ENCODE measurements at places on chromosomes 4 and X. TPM values are rescaled to one million over a fixed set of nuclear protein-coding genes. Genes with fewer than 3 reads are reported as not detected.

Gene NDST4
- total RNA-seq: 1.3 TPM

DNA sequence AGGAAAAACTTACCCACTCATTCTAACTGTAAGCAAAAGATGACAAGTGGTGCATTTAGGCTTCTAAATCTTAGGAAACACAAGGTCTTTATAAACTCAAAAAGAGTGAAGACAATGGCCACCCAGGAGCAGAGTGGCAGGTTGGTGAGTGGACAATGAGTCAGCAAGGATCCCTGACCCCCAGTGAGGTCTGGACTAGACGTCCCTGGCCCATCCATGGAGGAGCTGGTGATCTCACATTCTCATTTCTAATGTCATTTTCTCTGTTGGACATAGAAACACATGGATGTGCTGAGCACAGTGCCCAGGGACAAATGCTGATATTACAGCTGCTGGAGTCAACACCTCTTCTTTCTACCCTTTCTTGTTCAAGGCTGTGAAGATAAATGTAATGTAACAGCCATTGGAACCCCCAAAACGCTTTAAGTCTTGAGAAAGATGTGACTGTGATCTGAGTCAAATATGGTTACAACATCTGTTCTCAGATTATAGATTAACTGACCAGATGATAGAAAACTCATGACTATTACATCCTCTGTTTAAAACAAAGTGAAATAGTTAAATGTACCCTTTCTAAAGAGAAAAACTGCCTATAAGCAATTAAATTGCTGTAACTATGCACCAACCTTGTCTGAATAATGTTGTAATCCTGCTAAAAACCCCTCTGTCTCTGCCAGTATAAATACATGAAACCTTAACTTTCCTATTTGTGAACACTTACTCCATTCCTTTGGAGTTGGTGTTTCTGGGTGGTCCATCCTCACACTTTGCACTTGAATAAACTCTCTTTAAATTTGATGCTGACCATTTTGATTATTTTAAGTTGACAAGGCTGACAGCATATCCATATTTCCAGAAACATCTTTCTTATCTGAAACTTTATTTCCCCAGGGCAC is 92.7 kb downstream of the USP46 start:
- no peak for DNase-seq
- H3K27me3 ChIP-seq: no peaks in the 10 kb centered on the region
- H3K27ac ChIP-seq: no peak overlapping the region
- H3K4me3 ChIP-seq: no peak overlapping the region

Gene F8A1
- total RNA-seq: 12.7 TPM

GRCh38 chrX:24426921-24427746 is 38.0 kb upstream of the PDK3 start:
- H3K4me3 ChIP-seq: no peak overlapping the region
- no peaks in the 10 kb centered on the region for H3K4me1 ChIP-seq
- no peak overlapping the region for H3K27ac ChIP-seq

DNA sequence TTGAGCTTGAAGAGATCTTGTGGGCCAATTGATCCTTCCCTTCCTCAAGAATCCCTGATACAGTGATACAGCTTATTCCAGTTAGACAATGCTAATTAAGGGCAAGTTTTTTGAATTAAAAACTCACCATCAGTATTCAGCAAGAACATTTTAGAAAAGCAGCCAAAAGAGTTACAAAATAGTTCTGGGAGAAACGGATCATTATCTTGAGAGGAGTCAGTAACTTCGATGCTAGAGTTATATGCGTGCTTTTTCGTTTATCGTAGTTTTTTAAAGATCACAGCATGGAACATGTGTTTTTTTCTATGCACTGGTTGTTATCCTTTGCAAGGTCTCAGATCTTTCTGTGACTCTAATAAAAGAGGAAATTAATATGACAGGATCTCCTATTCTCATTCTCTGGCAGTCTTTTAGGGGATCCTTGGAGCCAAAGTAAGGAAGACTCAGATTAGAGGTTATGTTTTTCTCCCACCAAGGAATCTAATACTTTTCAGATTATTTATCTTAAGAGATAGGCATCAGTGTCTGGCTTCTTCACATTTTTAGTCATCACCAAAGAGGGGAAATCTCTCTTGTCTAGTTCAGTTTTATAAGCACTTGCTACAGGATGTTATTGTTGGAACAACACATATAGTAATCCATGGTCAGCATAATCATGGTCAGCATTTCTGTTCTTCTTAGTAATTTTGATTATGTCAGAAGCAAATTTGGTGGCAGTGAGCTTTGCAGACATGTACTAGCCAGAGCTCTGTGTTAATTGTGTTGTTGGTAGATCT is 109.7 kb downstream of the PDLIM5 start:
- H3K27ac ChIP-seq: no peak overlapping the region
- no peak overlapping the region for H3K4me3 ChIP-seq
- H3K36me3 ChIP-seq: peaks cover 6% of the 10 kb centered on the region
- no peaks in the 10 kb centered on the region for H3K4me1 ChIP-seq

- H3K27ac ChIP-seq: no peak overlapping the region
- H3K36me3 ChIP-seq: peaks cover 10% of the 10 kb centered on the region
- H3K4me3 ChIP-seq: no peak overlapping the region
- no peaks in the 10 kb centered on the region for H3K27me3 ChIP-seq
- peaks cover under 1% of the 10 kb centered on the region for H3K4me1 ChIP-seq
Observed at GRCh38 chr4:184274286-184274951, 56.7 kb upstream of the ENPP6 start.
